ENCODE measurements at places on chromosomes 5 and 9.

DNA sequence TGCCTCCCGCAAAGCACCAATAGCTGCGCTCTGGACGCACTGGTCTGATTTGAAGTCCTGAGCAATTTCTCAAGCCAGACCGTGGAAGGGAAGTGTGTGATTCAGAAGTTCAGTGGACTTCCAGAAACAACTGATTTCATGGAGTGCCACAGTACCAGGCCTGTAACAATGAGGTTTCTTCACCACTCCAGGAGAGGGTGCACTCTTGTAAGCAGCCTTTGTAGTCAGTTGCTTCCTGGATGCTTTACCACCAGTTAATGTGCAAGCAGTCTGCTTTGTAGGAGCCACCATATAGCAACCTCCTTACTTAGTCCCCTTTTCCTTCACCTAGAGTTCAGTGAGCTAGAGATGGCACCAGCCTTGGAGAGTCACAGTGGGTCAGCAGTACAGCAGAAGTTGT, 12.3 kb downstream of the CAAP1 start:
- peaks cover 6% of the 10 kb centered on the region for H3K36me3 ChIP-seq
- DNase-seq = no peak
- no peaks in the 10 kb centered on the region for H3K27me3 ChIP-seq
- no peak overlapping the region for H3K4me3 ChIP-seq
- no peak overlapping the region for H3K27ac ChIP-seq

DNA sequence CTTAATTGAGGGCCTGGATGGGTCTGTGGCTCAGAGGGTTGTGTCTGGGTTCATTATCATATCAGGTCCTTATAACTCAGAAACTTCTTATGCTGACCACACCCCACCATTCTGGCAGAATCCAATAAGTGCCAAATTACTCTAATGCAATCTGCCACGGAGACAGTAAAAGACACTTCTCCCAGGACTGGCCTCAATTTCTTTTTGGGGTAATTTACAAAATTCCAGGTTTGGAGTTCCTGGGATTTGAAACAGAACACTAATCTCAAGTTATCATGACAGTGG, 187.8 kb downstream of the GNAQ start:
- DNase-seq = no peak
- H3K27ac ChIP-seq = no peak overlapping the region
- H3K4me3 ChIP-seq = no peak overlapping the region
- H3K4me1 ChIP-seq = no peaks in the 10 kb centered on the region
- H3K36me3 ChIP-seq = no peaks in the 10 kb centered on the region

DNA sequence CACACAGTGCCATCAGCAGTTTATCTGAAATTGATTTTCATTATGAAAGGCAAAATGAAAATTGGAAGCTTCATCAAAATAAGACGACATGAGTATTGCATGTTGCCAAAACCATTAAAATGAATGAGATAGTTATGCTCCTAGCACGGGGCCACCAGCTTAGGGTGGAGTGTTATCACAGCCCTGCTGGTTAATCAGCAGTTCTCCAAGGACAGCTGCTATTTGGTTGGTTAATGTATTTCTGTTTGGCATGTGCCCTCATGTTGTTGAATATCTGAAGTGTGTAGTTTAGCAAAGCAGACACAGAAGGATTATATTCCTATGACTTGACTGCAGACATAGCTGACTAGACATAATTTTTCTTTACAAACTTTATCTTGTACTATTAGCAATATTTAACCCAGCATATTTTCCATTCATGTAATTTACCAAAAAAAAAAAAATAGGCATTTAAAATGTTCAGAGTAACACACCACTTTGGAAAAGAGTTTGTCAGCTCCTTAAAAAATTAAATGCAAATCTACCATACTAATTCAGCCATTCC, 98.6 kb upstream of the PIK3R1 start:
- H3K4me3 ChIP-seq = no peak overlapping the region
- H3K27me3 ChIP-seq = no peaks in the 10 kb centered on the region
- no peak for DNase-seq
- no peaks in the 10 kb centered on the region for H3K36me3 ChIP-seq

DNA sequence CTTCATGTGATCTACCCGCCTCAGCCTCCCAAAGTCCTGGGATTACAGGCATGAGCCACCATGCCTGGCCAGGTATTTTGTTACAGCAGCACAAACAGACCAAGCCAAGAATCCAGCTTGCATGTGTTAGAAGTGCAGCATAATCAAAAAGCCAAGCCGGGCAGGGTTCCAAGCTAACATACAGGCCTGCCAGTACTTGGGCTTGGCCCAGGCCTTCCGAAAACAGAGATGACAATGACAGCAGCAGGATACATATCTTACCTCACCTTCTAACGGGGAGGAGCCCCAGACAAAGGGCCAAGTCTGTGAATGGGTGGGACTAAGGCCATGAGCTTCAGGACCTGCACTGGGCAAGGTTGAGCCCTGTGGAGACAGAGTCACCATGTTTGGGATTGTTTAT, 91.4 kb upstream of the ZNF462 start:
- H3K36me3 ChIP-seq = no peaks in the 10 kb centered on the region
- no peaks in the 10 kb centered on the region for H3K4me1 ChIP-seq
- H3K27ac ChIP-seq = no peak overlapping the region
- DNase-seq = no peak
- no peaks in the 10 kb centered on the region for H3K27me3 ChIP-seq

DNA sequence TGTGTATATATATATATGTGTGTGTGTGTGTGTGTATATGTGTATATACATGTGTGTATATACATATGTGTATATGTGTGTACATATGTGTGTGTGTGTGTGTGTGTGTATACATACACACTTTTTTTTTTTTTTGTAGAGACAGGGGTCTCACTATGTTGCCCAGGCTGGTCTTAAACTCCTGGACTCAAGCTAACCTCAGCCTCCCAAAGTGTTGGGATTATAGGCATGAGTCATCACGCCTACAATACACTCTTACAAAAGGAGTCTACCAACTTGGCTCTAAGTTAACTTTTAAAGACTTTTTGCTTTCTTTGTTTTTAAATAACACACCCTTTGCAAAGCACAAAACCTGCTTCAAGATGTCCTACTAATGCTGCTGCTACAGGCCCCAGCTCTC, 2.1 kb downstream of the C9orf78 start:
- peaks cover 47% of the 10 kb centered on the region for H3K36me3 ChIP-seq
- DNase-seq = no peak
- no peaks in the 10 kb centered on the region for H3K27me3 ChIP-seq
- H3K27ac ChIP-seq = no peak overlapping the region

- no peaks in the 10 kb centered on the region for H3K4me1 ChIP-seq
- no peak for DNase-seq
- H3K36me3 ChIP-seq = no peaks in the 10 kb centered on the region
- no peak overlapping the region for H3K4me3 ChIP-seq
These were observed 67.9 kb upstream of the CHSY3 start for GRCh38 chr5:129836321-129836720.

DNA sequence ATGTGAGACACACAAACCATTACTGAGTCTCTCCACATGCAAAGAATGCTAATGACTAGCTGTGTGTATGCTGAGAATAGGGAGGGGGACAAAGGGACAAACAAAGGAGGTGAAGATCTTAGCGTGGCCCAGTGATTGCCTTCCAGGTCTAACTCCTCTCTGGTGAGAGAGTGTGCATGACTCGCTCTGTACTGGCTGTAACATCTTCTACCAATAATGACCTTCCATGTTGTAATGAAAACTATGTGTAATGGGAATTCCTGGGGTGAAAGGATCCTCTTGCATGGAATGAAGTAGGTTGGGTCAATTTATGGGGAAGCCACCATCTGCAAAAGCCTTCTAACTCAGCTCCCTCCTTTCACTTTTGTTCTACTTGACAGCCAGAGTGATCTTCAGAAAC, 24.4 kb upstream of the GPR151 start:
- H3K4me1 ChIP-seq = no peaks in the 10 kb centered on the region
- no peak for DNase-seq
- H3K27me3 ChIP-seq = no peaks in the 10 kb centered on the region
- no peaks in the 10 kb centered on the region for H3K36me3 ChIP-seq

DNA sequence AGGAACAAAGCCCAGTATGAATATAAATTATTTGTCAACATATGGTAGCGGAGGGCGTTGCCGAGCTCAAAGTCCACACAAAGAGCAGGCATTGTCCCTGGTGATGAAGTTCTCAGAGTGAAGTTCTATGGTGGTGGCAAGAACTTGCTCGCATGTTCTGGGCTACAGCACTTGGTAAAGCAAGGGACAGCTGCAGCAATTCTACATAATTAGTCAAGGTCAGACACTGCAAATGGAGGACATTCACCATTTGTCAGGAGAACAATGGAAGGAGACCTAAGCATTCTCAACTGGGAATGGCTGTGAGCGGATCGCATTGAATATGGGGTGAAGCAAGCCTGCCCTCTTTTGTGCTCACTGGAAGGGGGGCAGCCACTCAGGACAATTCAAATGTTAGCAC, 503.8 kb upstream of the ADAMTS16 start:
- no peak overlapping the region for H3K4me3 ChIP-seq
- H3K27ac ChIP-seq = no peak overlapping the region
- H3K4me1 ChIP-seq = no peaks in the 10 kb centered on the region
- DNase-seq = no peak
- no peaks in the 10 kb centered on the region for H3K27me3 ChIP-seq

DNA sequence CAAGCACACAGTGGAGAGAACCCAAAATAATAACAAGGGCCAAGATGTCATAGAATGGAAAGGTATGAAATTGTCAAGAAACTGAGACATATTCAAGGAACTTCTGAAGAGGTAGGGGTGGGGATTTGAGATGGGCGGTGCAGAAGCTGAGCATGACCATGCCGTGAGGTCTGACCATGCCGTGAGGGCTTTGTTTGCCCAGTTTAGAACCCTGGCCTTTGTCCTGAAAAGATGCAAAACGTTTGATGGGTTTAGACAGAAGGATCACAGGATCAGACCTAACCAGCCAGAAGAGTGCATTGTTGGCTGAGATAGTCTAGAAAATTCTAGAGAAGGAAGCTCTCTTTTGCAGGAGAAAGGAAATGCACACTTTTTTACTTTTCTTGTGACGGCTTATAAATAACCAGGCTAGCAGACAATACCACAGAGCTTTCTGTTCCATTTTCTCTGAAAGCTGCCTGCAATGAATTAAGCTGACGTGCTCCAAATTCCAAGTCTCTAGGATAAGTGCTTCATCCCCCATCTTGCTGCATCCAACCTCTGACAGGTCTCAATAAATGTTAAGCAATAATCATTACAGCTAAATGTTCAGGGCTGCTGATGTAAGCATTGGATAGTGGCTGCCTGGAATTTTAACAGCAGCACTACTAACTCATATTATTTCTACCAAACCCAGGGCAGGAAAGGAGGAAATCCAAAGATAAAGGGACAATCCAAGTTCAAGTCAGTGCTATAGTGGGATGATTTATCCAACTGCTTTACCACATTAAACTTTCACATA, 110.9 kb upstream of the IL6ST start:
- peak overlapping the region; percentile 56 for H3K27ac ChIP-seq
- H3K36me3 ChIP-seq = no peaks in the 10 kb centered on the region
- H3K4me1 ChIP-seq = no peaks in the 10 kb centered on the region
- DNase-seq = no peak

DNA sequence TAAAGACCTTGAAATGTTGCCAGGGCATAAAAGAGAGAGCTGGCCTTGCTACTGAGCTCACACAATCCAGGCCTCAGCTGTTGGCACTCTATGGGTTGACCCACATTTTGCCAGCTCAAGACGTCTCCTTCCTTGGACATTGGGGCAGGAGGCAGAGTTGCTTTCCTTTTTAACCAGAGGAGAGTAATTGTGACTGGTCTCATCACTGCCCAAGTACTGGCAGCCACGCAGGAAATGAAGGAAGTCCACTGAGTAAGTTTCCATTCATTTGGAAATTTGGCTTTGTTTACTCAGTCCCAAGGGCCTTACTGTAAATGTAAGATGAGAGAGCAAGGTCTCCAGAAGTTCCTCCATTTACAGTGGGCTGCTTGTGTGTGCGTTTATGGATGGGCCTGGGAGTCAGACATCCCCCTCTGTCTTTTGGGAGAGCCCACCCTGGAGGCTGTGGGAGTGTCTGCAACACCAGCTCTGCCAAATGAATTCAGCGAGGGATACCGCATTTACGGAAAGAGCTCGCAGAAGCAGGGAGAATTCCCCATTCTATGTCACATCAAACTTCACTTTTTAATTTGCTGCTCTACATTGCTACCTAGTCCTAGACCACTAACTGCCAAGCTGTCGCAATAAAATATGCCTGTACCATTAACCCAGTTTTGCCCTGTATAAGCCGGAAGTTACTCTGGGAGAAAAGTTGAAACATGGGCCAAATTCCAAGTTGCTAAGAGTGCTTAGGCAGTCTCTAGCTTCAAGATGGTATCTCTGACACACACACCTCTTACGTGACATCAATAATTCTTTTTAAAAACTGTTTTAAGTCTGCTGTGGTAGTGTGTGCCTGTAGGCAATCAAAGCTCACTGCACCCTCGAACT, 24.5 kb upstream of the PDZD2 start:
- no peaks in the 10 kb centered on the region for H3K4me1 ChIP-seq
- no peaks in the 10 kb centered on the region for H3K27me3 ChIP-seq
- DNase-seq = no peak
- no peaks in the 10 kb centered on the region for H3K36me3 ChIP-seq

- no peak for DNase-seq
- no peak overlapping the region for H3K27ac ChIP-seq
- H3K4me3 ChIP-seq = no peak overlapping the region
- H3K36me3 ChIP-seq = no peaks in the 10 kb centered on the region
These were observed 176.1 kb downstream of the TRPM3 start for GRCh38 chr9:70945301-70945700.

GRCh38 chr9:93011114-93011513, 47.4 kb upstream of the SUSD3 start:
- no peaks in the 10 kb centered on the region for H3K27me3 ChIP-seq
- H3K4me3 ChIP-seq = no peak overlapping the region
- no peak overlapping the region for H3K27ac ChIP-seq
- no peaks in the 10 kb centered on the region for H3K36me3 ChIP-seq
- no peak for DNase-seq

- no peaks in the 10 kb centered on the region for H3K36me3 ChIP-seq
- no peak for DNase-seq
- no peak overlapping the region for H3K4me3 ChIP-seq
- no peak overlapping the region for H3K27ac ChIP-seq
- H3K4me1 ChIP-seq = no peaks in the 10 kb centered on the region
- H3K27me3 ChIP-seq = no peaks in the 10 kb centered on the region
These were observed 18.3 kb downstream of the RFX3 start for GRCh38 chr9:3507395-3508077.

DNA sequence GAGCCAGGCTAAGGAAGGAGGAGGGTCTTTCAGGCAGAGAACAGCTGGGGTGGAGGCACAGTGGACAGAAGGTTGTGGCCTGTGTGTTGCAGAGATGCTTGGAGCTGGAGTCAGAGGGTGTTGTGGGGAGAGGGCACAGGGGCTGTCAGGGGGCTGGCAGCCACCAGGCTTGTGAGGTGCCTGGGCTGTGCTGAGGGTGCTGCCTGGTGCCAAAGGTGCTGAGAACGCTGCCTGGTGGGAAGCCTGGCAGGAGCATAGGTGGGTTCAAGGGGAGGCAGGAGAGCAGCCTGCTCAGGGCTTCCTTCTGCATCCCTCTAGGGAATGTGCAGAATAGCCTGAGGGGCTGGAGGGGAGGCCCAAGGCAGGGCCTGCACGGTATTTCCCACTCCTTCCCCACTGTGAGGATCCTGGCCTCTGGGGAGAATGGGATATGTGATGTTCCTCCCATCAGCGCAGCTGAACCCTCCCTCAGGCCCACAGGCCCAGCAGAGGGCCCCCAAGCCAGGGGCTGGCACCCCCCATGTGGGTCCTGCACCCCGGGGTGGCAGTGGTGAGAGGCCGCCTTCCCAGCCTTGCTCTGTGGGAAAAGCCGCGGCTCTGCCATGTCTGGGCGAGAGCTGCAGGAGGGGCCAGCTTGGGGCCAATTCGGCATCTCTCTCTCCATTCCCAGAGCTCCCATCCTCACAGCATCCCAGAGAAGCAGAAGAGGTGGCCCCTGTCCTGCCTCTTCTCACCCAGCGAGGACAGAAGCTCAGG, 76.3 kb downstream of the CACNA1B start:
- H3K36me3 ChIP-seq = no peaks in the 10 kb centered on the region
- no peak overlapping the region for H3K27ac ChIP-seq
- H3K27me3 ChIP-seq = no peaks in the 10 kb centered on the region
- no peak for DNase-seq

Data from kidney (tissue), 22 donors.